ENCODE measurements at places on chromosomes 7 and 10.

DNA sequence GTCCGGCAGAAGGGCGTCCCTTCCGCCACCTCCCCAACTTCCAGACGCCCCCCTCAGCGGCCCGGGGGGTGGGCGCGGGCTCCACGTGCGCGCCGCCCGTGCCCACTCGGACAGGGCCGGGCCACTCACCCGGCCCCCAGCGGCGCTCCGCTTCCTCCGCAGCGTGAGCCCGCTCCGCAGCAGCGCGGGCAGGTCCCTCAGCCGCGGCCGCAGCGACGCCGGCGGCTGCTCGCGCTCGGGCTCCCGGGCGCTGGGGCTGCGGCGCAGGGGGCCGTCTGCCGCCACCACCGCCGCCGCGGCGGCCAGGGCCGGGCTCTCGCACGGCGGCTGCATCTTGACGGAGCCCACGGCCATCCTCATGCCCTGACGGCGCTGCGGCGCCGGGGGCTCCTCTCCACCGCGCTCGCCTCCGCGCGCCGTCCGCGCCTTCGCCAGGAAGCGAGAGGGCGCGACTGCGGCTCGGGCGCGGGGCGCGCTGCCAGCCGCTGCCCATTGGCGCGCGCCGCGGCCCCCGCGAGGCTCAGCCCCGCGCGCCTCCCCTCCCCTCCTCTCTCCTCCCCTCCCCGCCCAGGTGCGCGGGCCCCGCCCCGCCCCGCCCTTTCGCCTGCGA, at the start of gene RAPGEF5:
Gene RAPGEF5 (minus strand): TSS at position 454 of the 610 bp plus-strand sequence. CDS start 94 bp downstream, at position 360.
- DNase-seq = no peak

- DNase-seq = peak; percentile 3
Measured at GRCh38 chr10:6050801-6051445, 11.2 kb downstream of the IL2RA start.

- peak; percentile 54 for DNase-seq
Measured at GRCh38 chr7:99143853-99144672, at the start of gene SMURF1. TSS of gene SMURF1 (minus strand) at chr7:99144108. CDS start at chr7:99143780, 328 bp downstream.

GRCh38 chr7:148495605-148496004, 95.0 kb upstream of the C7orf33 start:
- no peak for DNase-seq

DNA sequence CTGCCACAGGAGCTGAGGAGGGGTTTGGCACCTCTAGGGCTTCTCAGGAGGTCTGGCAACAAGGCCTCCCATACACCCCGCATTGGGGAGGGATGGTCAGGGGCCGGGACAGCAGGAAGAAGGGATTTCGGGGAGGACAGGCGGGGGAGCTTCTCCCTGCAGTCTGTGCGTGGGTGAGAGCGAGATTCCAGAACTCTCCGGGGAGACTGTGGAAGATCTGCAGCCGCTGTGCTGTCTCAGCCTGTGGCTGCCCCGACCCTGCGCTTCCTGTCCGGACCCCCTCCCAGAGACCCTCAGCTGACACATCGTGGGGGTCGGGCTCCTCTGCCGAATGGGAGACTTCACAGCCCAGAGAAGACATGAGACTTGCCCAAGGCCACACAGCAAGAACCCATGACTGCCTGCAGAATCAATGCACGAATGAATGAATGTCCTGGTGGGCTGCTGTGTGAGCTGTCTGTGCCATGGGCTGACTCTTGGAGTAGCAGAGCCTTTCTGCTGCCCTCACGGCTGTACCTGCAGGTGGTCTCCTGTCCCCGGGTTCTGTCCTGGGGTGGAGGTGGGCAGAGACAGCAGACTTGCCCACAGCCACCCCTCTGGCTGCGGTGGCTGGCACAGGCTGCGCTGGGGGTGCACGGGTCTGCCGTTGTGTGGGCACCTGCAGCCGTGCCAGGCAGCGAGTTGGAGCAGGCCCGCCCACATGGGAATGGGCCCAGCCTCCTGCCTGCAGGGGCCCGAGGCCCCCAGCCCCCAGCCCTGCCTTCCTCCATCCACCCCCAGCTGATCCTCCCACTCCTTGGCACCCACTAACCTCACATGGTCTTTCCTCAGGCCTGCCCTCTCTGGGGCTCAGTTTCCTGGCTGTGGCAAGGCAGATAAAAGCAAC, 16.3 kb upstream of the LFNG start:
- DNase-seq = no peak

GRCh38 chr7:10079572-10079971, 894.1 kb upstream of the PHF14 start:
- DNase-seq = no peak

DNA sequence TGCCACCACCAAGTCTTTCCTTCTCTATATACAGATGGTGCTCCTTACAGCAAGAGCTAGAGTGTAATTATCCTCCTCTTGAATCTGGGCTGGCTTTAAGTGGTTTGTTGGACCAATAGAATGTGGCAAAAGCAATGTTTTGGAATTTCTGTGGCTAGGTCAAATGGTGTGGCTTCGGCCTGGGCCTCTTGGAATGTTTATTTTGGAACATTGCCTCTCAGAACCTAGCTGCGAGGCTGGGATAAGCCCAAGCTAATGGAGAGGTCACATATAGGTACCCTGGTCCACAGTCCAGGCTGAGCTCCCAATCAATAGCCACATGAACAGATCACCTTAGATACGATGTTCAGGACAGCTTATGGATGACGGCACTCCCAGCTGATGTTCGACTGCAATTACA, 556.7 kb downstream of the TYW1 start:
- DNase-seq = no peak

DNA sequence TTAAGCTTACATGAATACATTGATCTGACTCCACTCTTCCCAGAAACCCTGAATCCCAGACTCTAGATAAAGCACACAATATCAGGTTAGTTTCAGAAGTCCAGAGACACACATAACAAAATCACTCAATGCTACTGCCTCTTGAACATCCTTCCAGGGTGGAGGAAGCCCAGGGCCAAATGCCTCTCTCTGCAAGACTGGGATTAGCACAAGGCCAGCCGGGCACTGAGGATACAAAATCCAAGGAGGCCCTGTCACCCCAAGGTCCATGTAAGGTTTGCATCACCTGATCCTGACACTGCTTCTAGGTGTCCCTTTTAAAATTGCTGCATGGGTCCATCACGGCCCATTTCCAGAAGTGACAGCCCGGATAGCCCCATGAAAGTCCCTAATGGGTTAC, 2.6 kb upstream of the PLXNA4 start:
- DNase-seq = no peak

DNA sequence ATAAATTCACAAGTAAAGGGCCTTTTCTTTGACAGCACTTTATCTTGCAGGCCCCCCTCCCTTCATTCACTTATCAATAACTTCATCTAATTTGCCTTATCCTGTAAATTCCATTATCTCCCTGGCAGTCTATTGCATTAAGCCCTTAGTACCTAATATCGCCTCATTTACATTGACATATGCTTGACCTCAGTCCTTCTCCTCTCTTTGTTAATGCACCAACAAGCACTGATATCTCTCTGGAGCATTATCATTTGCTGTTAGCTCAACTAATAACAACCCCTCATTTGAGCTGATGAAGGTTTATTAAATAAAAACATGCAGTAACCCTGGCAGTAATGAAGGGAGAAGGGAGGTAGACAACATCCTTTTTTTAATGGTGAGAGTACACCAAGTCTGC, 46.8 kb downstream of the EXOC4 start:
- no peak for DNase-seq

DNA sequence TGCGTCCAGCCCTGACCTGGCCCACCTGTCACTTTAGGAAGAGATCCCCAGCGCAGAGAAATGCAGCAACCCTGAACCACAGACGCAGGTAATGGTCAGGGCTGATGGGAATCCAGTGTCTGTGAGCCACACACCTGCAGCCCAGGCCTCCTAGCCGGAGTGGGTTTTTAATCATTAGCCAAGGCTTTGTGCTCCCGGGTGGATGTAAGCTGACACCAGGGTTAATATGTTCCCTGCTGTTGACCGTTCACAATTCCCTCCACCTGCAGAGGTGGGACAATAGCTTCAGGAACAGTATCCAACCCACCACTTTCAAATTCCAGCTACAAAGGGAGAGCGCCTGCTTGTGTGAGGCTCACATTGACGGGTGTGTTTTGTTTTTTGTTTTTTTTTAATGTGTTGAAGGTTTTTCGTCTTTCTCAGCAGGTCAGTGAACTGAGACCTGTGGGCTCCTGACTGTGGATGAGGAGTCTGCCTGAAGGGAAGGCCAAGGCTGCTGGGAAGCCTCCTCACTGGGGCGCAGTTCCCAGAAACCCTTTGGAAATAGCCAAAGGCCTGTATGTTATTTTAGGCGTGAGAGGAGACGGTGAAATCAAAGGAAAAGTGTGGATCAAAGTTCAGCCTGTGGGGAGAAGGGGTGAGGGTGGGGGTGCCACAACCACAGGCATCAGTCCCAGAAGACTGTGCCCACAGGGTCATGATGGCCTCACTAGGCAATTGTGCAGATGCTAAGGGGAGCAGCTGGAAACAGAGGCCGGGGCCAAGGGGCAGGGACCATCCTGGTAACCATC, 111.1 kb downstream of the TNS3 start:
- DNase-seq = no peak

GRCh38 chr10:9452056-9452455, 1397.6 kb downstream of the GATA3 start:
- no peak for DNase-seq

GRCh38 chr10:85921789-85922188, 444.8 kb downstream of the GRID1 start:
- no peak for DNase-seq

GRCh38 chr7:143901332-143901667, 676 bp downstream of the TCAF1 start:
- peak; percentile 76 for DNase-seq

GRCh38 chr10:98308669-98309365, 40.8 kb upstream of the LOXL4 start:
- DNase-seq = peak; percentile 76

- DNase-seq = peak; percentile 11
Measured at GRCh38 chr10:76396134-76396533, 964.7 kb downstream of the LRMDA start.

- DNase-seq = no peak
Measured at GRCh38 chr7:156504006-156504405, 136.6 kb upstream of the RNF32 start.

DNA sequence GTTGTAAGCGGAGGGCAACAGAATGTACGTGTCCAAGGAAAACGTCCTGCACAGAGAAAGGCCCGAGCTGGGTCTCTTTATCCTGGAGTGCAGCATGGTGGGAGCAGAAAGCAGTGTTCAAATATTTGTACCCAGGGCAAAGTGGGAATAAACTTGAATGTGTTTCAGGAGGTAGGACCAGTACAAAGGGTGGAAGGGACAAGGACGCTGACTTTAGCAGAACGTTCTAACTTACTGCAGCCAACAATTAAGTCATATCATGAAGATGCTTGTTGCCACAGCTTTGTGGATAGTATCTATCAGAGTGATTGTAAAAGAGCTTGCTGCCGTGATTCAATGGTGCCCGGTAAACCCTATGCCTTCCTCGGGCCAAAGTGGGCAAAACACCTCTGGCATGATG, 30.5 kb upstream of the ZC3HAV1L start:
- DNase-seq = no peak

DNA sequence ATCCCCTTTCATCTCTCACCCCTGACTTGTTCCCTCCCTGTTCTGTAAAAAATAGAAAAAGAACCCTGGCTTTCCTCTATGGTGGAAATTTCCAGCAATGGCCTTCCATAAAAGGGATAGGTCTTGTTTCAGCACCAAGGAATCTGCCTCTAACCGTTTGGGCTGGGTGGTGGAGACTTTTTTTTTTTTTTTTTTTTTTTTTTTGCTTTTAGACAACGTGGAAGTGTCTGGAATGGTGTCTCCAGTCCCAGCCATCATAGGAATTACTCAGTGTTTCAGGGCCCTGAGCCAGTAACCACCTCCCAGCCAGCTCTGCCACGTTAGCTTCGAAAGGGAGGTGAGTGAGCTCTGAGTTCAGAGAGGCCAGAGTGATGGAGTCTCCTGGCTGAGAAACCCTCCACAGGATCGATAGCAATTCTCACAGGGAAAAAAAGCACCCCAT, 97.3 kb upstream of the COL1A2 start:
- DNase-seq = no peak

All from cerebellar cortex (tissue), 1 donor.